Tibial artery (tissue), 4 donors: ENCODE measurements at places on chromosomes 2 and 18.
A peak's percentile ranks its signal among the peaks of the same experiment; 100 is the strongest.

DNA sequence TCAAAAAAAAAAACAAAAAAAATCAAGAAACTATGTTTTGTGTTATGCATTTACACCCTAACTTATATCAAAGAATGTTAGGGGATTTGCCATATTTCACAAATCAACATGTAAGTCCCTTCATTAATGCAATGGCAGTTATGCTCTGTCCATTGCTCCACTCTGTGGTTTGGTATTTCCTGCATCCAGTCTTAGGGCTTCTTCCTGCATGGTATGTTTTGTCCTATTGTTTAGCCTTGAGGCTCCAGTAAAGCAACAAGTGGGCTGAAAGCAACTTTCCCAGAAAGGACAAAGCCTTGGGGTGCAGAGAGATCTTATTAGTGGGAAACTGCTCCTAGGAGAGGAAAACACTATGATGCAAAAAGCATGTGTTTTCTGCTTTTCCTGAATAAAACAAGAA lies 474.1 kb downstream of the IRS1 start:
- DNase-seq = no peak

GRCh38 chr2:16134436-16135165 lies 194.3 kb downstream of the MYCN start:
- no peak for DNase-seq

GRCh38 chr2:171553858-171554257 lies 31.6 kb downstream of the CYBRD1 start:
- no peak for DNase-seq

- DNase-seq = no peak
Observed at GRCh38 chr2:233433794-233434193, 79.5 kb downstream of the DGKD start.

DNA sequence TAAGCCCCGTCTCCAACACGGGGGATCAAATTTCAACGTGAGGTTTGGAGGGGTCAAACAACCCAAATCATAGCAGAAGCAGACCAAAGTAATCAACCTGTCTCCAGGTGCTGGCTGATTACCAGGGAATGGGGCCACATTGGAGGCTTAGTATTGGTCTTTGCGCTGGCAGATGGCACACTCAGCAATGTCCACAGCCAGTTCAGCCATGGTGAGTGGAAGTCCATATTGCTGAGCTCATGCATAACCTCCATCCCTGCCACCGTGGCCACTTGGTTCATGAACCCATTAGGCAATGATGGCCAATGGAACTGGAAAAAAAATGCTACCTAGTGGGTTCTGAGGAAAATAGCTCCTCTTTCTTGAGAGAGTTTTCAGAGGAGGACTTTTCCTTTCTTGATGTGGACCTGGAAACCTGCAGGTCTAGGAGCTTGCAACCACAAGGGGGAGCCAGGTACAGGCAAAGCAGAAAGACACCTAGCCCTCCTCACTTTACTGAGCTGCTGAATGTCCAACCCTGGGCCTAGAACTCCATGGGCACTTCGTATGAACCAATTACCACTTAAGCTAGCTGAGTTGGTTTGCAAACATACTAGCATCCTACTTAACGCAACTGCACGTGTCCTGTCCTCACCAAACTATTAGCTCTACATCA lies 128.0 kb upstream of the GYPC start:
- DNase-seq = peak; percentile 81

GRCh38 chr18:40124107-40124506 lies 1830.9 kb upstream of the PIK3C3 start:
- no peak for DNase-seq

DNA sequence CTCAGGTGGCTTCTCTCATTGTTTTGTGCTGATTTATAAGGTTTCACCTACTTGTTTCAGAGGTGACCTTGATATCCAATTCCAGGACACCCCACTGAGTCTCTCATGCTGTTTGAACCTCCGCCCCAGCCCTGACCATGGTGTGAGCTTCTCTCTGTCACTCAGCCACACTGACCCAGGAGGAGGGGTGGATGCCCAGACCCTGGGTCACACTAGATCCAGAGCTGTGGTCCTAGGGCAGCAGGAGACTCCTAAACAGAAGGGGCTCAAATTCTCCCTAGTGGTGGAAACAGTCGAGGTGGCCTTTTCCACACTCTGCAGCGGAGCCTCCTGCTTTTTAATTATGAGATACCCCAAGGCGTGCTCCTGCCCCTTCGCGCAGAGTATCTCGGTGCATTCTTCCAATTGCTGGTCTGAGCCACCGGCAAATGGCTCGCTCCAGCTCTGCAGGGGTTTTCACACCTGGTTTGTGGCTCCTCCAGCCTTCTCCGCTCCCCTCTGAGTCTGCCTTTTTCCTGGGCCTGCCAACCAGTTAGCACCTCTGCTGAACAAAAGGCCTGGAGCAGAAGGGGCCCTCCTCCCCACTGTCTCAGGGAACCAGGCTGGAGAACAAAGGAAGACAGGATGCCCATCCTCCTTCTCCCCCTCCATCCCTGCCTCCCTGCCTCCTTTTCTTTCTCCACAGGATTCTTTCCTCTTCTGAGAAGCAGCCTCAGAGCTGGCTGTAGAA lies 147.3 kb upstream of the SPRED2 start:
- no peak for DNase-seq

GRCh38 chr2:85791704-85792565 lies 38.1 kb downstream of the ATOH8 start:
- DNase-seq = peak; percentile 77

- no peak for DNase-seq
Observed at GRCh38 chr2:173762221-173762620, 203.0 kb downstream of the SP3 start.

DNA sequence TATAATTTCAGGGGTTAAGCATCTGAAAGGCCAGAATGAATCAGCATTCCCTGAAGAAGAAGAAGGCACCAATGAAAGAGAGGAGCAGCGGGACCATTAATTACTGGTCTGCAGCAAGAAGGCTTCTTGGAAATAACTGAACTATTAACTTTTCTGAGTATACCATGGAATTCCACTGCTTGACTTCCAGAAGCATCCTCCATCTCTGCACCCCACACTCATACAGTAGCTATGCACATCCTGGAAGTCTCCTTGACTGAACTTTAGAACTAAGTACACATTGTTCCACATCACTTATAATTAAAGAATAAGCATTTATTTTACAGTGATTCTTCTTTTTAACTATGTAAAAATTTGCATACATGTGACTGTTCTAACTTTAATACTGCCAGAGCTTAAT lies 131.5 kb downstream of the PPP1R1C start:
- DNase-seq = no peak

DNA sequence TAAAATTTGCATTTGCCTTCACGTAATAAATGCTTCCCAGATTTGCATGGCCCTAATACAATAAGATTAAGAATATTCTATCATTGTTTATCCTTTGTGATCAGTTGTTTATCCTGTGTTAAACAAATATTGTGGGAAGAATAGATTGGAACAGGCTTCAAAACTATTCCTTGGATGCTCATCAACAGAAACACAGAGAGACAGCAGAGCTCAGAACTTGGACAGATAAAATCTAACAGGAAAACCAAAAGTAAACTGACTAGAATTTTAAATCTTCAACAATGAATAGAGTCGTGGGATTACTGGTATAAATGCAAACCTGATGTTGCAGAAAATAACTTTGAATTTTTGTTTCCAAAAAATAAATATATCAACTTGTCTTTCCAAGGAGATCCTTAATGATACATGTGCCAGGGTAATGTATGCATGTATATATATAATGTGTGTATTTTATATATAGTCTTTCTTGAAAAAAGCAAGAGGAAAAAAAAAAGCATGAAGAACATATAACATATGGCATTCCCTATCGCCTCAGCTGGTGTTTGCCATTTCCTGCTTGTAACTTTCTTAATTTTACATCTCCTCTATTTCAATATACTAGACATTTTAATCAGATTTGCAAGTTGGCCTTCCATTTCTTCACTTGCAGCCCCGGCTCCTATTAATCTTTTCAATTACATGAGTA lies 59.9 kb upstream of the TANK start:
- DNase-seq = no peak
